Lung (tissue), 17 donors: ENCODE measurements at places on chromosomes 16 and 17.
A peak's percentile ranks its signal among the peaks of the same experiment; 100 is the strongest.

- DNase-seq, result no peak
Observed at GRCh38 chr17:63433746-63434591, 12.1 kb downstream of the CYB561 start.

DNA sequence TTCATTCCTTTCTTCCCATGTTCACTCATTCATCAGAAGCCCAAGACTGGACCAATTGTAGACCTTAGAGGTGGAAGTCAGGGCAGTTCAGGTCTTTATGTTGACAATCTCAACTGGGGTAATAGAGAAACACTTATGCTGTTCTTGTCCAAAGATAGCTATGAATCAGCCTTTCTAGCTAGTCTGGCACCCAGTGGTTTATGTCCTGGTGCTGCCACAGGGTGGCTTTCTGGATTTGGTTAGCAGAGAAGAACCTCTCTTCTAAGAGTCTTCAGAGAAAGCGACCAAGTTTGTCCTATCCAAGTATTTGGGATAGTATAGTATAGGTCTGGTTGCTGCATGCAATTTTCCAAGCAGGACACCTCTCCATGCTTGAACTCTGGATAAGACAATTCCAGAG is 83.3 kb downstream of the NOG start:
- no peak for DNase-seq

DNA sequence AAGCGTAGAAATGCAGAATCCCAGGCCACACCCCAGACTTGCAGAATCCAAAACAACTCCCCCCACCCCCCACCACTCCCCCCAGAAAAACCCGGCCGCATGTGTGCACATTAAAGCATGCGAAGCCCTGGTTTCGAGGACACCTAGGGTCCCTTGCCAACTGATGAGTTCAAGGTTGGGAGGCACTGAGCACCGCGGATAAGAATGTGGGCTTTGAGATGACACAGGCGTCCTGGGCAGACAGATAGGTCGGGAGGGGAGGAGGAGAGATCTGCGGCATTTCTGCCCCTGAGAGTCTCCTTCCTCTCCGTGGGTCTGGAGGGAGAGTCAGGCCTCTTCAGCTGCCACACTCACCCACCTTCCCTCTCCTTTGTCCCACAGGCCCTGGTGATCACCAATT is 98.3 kb downstream of the ABCC1 start:
- no peak for DNase-seq

GRCh38 chr16:45454-45853 is 8.0 kb downstream of the POLR3K start:
- no peak for DNase-seq

GRCh38 chr16:15482068-15482747 is 47.8 kb downstream of the BMERB1 start:
- DNase-seq, result peak; percentile 58
